Stimulated activated CD4-positive, alpha-beta T cell treated with anti-CD3 and anti-CD28 coated beads, Interleukin-12 subunit alpha, Interleukin-12 subunit beta, amount 100 ng/mL, for 24 hours (primary cell): ENCODE measurements at places on chromosomes 2 and 18.

GRCh38 chr2:2867397-2867979 lies 510.1 kb downstream of the EIPR1 start:
- DNase-seq = no peak

- no peak for DNase-seq
Measured at GRCh38 chr2:169272010-169272409, 90.3 kb downstream of the LRP2 start.

- DNase-seq = no peak
Measured at GRCh38 chr2:47257946-47258348, 102.8 kb upstream of the STPG4 start.

DNA sequence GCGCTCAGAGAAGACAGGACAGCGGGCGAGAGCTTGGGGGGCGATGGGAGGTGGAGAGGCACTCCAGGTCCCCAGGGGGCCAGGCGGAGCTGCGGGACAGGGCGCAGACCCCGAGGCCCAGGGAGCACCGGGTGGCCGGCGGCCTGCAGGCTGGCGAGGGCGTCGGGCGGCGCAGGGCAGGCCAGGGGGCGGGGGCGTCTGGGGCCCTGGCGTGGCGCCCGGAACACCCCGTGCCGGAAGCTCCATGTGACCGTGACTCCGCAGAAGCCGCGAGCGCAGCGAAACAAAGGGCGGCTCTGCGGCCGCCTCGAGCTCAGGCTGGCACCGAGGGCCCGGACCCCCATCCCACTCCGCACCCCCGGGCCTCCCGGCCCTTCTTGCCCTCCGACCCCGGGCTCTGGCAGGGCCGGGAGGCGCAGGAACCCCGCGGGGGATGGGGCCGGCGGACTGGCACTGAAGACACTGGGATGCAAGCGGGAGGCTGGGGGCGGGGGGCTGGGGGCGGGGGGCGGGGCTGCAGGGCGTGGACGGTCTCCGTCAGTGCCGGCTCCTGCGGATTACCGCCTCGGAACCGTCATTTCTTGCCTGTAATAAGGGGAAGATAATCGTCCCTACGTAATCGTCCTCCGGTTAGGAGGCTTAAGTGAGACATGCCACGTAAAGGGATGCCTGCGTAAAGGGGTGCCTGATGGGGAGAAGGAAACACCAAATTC lies 19.1 kb downstream of the SH2D6 start:
- DNase-seq = peak; percentile 44

- DNase-seq = no peak
Measured at GRCh38 chr2:58710795-58711279, 469.7 kb upstream of the FANCL start.

- DNase-seq = no peak
Measured at GRCh38 chr2:36395866-36396265, 40.3 kb downstream of the CRIM1 start.

GRCh38 chr18:74402806-74403433 lies 54.2 kb downstream of the DIPK1C start:
- DNase-seq = no peak

GRCh38 chr2:23703037-23703582 lies 223.8 kb downstream of the ATAD2B start:
- no peak for DNase-seq

- DNase-seq = no peak
Measured at GRCh38 chr18:58177004-58177717, 133.1 kb downstream of the NEDD4L start.

GRCh38 chr2:159817283-159817682 lies 19.3 kb upstream of the CD302 start:
- DNase-seq = no peak

- DNase-seq = no peak
Measured at GRCh38 chr18:71106701-71107100, 817.9 kb downstream of the SOCS6 start.

DNA sequence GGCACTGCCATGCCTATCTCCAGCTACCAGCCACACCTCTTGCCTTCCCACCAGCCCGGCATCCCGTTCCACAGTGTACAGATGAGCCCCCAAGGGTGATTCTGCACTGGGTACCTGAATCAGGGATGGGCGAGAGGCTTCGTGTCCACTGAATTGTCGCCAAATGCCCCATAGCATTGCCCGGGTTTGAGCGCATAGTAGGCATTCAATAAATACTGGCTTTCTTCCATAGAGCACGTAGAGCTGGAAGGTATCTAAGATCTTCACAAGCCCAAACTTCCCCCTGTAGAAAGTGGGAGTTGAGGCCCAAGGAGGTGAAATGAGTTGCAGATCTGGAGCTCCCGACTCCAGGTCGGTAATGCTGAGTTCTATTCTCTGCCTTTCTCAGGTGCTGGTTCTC lies 358.7 kb downstream of the LPIN1 start:
- no peak for DNase-seq

GRCh38 chr2:28346587-28346986 lies 46.1 kb upstream of the FOSL2 start:
- DNase-seq = no peak

DNA sequence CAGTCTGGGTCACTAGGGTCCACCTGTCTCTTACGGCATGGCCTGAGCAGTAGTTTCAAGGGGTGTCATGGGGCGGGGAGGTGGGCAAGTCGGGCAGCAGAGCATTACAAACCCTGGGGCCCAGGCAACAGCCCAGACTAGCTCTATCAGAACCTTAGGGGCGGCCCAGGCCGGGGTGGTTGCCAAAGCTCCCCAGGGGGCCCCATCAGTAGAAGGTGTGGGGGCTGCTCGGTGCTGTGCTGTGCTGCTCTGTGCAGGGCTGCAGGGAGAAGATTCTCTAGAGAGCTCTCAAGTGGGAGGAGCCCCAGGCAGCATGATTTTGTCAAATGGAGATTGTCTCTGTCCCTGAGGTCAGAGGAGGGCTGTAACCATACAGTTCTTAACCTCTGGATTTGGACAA lies 36.4 kb upstream of the SLC14A1 start:
- DNase-seq = no peak

GRCh38 chr18:53991805-53992204 lies 232.7 kb downstream of the MBD2 start:
- no peak for DNase-seq

DNA sequence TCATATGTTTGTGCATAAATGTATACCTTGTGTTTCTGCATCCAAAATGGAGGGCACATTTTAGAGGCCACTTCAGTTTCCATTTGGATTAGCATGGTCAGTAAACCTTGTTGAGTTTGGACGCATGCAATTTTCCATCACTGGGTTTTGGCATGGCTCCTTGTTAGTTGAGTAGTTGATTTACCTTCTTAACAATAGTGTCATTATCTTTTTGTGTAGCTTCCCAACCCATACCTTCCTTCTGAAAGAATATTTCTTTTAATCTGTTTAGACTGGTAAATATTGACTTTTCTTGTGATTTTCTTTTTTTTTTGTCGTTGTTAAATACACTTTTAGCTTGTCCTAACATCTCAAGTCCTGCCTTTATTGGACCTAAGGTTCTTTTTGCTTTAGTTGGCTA lies 15.5 kb downstream of the RPIA start:
- DNase-seq = no peak

DNA sequence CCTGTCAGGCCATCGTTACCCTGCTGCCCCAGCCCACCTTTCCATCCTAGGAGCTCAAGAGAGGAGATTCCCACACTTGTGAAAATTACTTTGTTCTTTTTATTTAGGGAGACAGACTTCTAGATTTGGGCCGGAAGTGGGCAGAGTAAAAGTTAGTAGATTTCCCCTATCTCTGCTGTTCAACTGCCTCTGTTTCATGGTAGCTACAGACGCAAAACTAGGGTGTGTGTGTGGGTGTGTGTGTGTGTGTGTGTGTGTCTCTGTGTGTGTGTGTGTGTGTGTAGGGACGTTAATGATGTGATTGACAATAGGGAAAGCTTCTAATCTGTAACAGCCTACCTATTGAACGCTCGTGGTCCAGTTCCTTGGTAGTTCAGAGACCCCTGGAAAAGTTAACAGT lies 438 bp downstream of the PSMA8 start:
- DNase-seq = no peak

DNA sequence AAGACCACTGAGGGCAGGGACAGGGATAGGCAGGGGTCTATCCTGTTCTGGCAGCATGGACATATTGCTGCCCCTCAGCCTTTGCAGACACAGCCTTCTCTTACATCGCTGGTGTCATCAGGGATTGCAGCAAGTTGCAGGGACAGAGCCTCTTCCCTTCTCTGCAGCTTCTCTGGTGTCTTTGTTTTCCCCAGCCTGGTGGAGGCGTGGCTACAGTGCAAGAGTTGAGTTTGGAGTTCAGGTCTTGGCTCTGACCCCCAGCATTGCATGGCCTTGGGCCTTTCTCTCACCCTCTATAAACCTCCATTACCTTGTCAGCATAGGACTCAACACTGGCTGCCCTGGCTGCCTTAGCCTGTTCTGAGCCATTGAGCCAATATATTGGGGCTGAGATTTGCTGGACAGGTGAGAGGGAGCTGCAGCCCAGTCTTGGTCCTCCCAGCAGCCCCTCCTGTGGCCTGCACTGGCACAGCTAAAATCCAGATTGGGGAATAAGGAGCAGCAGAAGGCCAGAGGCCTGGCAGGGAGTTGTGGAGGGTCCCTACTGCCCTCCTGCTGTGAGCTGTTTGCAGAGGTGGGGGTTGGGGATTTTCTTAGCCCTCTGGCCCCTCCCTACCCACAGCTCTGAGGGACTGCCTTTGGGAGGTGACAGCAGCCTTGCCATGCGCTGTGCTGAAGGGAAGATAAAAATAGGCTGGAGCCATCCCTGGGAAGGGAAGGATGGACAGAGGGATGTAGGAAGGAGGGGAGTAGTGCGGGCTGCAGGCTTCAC lies 22.8 kb downstream of the EHD3 start:
- no peak for DNase-seq

DNA sequence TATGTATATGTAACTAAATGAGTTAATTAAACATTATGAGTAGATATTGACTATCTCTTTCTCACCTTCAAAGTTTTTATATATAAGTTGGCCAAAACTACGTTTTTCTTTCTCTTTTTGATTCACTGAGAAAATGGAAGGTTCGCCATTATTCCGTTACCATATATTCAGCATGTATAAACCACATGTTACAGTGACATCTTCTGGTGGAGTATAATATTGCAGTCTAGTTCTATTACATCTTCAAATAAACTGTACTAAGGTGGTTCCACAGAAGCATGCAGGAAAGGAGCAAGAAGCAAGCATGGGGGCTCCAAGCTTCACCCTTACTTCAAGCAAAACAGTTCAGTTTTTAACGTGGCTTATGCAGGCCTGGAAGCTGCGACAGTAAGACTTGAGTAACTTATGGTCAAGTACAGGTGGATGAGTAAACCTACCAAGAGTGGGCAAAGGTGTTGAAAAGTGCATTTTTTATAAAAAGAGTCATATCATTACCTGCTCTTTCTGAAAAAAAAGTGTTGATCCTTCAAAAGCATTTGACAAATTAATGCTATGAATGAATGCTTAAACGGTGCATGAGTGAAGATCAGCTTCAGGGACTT lies 129.8 kb upstream of the RAB6C start:
- DNase-seq = no peak

DNA sequence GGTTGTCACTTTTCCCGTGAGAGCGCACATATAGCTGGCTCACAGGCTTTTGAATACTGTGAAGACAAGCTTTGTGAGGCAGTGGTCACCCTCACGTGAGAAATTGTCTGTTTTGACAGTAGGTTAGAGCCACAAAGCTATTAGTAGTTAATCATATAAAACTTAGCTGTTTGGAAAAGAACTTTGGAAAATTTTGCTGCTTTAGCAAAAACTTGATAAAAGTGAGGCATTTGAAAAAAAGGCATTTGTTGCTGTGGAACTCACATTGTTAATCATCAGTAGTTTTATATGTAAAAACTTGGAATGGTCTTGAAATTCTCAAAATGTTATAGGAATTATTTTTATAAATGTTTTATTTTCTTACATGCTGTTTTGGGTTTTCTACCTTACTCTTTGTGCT lies 22.3 kb downstream of the C2orf74 start:
- DNase-seq = no peak

- no peak for DNase-seq
Measured at GRCh38 chr2:215594766-215595165, 158.9 kb upstream of the FN1 start.

GRCh38 chr2:1546023-1546591 lies 132.8 kb downstream of the TPO start:
- no peak for DNase-seq

DNA sequence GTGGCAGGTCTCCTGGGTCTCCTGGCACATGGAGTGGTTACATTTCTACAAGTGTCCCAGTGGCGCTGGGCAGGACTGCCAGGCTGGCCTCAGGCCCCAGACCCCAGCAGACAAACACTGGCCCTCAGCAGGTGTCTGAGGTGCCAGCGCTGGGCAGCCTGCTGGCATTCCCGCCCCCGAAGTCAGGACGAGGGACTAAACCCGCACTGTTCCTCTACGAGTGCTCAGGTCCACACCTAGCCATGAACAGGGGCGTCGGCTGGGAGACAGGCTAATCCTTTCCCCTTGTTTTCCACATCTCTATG lies 12.8 kb downstream of the SNED1 start:
- no peak for DNase-seq

DNA sequence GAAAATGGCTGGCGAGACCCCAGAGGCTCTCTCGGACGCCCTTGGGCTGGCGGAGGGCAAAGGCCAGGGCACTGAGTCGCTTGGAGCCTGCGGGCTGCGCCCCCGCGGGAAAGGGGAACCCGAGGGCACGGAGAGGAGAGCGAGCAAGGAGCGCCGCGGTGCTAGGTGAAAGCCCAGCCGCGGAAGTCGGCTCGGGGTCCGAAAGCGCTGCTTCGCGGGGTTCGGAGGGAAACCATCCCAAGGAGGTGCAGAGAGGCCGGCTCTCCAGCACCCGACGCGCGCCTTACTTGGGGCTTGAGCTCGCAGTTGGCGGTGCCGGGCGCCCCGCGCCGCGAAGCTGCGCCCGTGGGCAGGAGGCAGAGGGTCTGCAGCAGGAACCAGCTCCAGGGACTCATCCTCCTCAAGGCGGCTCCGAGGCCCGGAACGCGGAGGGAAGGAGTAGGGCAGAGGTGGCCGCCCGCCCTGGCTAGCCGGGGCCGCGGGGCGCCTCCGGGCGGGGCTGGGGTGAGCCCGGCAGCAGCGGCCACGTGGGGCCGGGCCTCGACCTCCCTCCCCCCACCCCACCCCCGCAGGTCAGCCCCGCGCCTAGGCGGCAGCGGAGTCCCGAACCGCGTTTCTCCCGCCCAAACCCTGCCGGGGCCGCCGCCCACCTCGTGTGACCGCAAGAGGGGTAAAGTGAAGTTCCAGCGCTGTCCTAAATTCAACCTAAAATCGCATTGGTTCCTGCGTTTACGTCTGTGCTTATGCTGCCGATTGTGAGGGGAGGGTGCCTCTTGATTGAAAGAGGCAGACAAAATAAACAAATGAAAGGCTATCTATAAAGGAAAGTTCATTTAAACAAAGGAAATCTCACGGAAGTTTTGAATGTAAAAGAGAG lies at the start of gene TRABD2A:
Gene TRABD2A, minus strand, starts transcription at position 440 of the 877 bp plus-strand sequence. Its CDS starts 45 bp downstream, at position 395.
- no peak for DNase-seq

DNA sequence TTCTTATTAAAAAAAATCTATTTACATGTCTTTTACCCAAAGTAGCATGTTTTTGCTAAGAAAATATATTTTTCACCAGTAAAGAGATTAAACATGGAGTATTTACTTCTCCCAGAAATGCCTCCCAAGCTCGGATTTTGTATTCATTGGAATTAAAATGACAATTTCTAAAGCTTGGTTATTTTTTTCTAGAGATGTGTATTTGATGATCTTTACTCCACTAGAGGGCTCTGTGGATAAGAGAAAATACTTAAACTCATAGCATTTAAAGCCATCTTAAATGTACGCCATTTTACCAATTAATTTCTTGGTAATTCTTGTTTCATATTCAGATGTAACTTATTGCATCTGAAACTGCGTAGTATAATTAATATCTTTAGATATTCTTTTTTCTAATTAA lies 461.4 kb downstream of the GALR1 start:
- DNase-seq = no peak
